ENCODE measurements at places on chromosomes 1 and 21.

DNA sequence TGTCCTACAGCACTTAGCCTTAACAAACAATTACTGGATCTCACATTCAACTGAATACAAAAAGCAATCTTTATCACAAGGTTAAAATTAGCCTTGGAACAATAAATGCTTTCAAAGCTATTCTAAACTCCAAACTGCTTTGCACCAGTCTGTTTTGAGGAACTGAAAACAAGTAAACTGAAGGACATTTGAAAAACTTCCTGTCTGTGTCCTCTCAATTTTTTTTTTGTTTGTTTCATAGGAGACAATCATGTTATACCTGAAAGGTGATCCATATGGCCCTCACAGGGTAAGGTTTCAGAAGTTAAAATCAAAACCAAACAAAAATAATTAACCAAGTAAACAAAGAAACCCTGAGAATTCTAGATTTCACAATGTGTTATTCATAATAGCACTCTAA is 459.1 kb downstream of the DPYD start:
- no peak for DNase-seq

DNA sequence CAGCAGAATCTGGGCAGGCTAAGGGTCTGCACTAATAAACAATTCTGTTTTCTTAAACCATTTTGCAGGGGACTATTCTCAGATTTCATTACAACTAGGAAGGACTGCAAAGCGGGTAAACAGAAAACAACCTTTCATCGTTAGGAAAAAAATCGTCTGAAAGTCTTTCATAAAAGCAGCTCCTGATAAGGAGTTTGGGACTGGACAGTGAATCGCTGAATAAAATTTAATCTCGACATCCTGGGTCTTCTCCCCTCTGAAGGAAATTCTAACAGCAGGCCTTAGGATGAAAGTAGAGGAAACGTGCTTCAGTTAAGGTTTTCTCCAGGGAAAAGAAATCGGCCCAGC is 471 bp upstream of the MTF2 start:
- DNase-seq: no peak

GRCh38 chr21:25506261-25506660 is 101.0 kb downstream of the MRPL39 start:
- no peak for DNase-seq

DNA sequence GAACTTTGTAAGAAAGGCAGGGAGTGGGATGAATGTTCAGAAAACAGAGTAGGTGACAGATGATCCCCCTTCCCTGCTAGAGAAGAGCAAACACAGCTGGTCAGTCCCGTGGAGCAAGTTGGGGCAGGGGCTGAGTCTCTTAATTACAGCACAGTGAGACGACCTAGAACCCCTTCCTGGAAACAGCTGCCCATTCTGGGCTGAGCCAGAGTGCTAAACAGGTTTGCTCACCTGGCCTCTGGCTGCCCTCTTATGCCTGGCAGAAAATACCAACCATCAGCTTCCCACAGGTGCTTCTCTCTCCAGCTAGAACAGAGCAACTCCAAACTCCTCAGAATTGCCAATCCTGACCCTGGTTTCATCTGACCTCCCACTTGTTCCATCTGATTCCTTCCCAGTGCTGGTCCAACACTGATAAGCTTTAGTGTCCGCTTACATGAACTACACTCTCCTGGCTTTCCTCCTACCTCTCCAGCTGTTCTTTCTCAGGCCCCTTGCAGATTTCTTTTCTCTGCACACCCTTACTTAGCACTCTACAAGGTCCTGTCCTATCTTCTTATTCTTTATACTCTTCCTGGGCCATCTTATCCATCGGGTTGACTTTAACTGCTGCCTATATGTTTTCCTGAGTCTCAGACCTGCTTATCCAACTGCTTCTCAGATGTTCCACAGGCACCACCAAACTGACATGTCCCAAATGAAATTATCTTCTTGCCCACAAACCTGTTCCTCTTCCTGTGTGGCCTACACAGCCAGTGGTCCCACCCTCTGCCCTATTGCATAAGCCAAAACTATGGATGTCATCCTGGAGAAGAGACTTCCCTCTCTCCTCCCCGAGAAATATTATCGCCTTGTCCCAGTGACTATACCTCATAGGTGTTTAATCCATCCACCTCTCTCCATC is 22.6 kb upstream of the COL9A2 start:
- no peak for DNase-seq

DNA sequence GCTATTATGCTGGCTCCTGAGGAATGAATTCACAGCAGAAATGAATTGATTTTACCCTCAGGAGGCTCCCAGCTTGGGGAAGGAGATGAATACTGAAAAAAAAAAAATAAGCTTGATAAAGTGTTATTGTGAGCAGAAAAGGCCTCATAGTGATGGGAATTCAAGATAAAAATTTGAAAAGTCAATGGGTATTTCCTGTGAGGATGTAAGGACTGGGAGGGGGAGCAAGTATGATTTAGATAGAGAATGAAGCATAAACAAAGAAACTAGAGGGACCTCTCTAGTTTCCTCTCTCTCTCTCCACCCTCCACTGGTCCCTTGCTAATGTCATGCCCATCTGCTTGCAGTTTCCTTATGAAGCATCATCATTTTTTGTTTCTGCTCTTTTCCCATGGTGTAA is 439.0 kb upstream of the PLXNA2 start:
- DNase-seq: no peak

Measured in astrocyte of the spinal cord (primary cell).